ENCODE measurements at places on chromosomes 7 and 10.

DNA sequence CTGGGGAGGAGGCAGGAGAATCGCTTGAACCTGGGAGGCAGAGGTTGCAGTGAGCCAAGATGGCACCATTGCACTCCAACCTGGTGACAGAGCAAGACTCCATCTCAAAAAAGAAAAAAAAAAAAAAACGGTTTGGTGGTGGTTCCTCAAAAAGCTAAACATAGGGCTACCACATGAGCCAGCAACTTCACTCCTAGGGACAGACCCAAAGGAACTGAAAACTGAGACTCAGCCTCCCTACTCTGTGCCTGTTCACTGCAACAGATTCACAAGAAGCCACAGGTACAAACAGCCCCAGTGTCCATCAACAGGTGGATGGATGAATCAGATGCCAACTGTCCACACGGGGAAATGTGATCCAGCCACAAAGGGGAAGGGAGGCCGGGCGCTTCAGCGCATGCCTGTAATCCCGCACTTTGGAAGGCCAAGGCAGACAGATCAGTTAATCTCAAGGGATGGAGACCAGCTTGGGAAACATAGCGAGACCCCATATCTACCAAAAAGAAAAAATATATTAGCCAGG lies 79.1 kb upstream of the TNRC18 start:
- no peak for DNase-seq

DNA sequence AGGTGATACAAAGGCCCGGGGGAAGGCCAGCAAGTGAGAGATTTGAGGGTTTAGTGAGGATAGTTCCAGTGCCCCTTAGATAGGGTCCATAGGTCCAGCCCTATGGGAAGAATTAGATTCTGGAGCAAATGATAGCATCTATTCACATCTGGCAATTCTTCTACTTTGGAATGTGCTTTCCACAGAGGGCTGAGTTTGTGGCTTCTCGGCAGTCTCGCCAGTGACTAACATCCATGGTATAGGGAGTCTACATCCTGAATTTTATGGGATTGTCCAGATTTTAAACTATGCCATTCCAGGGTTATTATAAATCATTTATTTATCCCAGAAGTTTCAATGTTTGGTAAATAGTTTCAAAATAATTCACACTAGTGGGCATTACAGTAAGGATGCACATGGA lies 207.3 kb upstream of the ADO start:
- DNase-seq, result no peak

DNA sequence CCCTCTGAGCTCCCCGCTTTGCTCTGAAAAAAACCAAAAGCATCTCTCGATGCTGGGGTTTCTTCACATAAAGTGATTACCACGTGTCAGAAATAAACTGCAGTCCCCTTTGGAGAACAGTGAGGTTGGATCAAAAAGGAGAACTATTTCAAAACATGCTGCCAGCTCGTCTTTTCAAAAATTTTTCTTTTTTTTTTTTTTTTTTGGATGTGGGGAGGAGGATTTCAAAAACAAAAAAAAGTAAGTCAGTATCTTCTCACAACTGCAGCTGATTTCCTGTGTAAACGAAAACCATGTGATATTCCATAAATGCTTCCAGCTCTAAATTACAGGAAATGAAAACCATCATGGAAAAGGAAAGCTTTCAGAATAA lies 155.0 kb upstream of the LYZL2 start:
- DNase-seq, result no peak

GRCh38 chr10:43867667-43868565 lies 219.2 kb upstream of the ZNF32 start:
- no peak for DNase-seq

- DNase-seq, result no peak
These were observed 67.7 kb upstream of the CHST15 start for GRCh38 chr10:124160943-124161582.

- DNase-seq, result no peak
These were observed 59.0 kb upstream of the AGR3 start for GRCh38 chr7:16940776-16941175.

- DNase-seq, result no peak
These were observed 148.9 kb upstream of the SLC13A1 start for GRCh38 chr7:123348690-123349089.

DNA sequence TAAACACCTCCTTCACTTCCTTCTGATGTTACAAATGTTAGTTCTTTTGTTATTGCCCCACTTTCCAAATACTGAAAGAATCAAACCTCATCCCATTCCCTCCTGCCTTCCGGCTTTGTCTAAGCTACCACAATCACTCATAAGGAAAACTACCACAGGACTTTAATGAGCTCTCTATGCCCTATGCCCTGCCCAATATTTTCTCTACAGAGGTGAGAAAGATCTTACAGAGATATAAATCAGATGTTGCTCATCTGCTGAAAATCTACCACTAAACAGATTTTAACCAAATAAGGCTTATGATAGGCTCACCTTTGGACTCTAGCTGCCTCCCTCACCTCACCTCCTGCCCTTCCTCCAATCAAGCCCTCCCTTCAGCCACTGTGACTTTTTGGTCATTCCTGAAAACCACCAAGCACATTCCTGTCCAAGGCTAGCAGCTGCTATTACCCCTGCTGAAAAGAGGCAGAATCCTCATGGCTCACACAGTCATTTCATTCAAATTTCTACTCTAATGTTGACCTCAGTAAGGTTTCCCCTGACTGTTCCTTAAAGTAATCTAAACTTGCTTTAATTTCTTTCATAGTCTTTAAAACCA lies 7.7 kb downstream of the ZNF33B start:
- no peak for DNase-seq

GRCh38 chr7:127890726-127891125 lies 140.5 kb downstream of the LRRC4 start:
- DNase-seq, result no peak
